ENCODE measurements at places on chromosomes 12 and 14.
A peak's percentile ranks its signal among the peaks of the same experiment; 100 is the strongest.

DNA sequence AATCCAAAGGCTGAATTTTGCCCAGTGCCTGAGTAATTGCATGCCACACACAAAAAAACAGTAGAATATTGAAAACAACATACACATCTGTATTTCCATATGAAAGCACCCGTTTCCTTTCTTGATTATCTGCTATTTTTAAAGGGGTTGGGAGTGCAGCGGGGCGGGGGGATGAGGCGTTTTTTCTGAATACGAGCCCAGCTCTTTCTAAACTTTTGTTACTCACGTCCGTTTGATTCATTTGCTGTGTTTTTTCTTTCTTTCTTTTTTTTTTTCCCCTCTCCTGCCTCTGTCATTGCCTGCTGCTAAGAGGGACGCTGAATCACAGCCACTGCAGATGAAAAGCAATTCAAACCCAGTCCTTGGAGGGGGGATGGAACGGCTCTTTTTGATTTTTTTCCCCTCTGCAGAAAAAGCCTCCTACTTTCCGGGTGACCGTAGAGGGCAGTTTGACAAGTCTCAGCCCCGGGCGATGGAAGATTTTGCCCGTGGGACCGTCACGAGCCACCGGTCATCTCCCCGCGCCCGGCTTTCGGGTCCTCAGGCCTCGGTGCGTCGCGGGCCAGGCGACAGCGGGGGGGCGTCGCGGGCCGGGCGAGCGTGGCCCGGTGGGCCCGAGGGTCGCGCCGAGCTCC lies 572 bp upstream of the RASSF8 start:
- DNase-seq, result peak; percentile 59

DNA sequence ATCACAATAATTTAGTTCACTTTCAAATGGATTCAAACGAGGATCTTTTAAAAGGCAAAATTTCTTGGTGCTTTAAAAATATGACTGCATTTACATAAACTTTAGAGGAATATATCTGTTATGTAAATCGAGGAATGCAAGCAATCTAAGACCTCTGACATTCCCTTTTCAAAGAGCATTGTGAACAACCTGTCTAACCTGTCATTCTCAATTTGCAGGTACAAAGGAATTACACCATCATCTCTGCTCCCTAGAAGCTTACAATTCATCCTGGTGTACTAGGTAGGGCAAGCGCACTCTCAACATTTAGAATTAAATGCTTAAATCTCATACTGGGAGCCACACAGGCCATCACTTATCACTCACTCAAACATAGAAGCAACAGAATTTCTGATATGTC lies 35.6 kb downstream of the BMP4 start:
- DNase-seq, result no peak

- peak; percentile 74 for DNase-seq
Observed at GRCh38 chr14:29548948-29549370, 378.7 kb downstream of the PRKD1 start.

- no peak for DNase-seq
Observed at GRCh38 chr12:111094157-111095010, 174.0 kb upstream of the MYL2 start.

DNA sequence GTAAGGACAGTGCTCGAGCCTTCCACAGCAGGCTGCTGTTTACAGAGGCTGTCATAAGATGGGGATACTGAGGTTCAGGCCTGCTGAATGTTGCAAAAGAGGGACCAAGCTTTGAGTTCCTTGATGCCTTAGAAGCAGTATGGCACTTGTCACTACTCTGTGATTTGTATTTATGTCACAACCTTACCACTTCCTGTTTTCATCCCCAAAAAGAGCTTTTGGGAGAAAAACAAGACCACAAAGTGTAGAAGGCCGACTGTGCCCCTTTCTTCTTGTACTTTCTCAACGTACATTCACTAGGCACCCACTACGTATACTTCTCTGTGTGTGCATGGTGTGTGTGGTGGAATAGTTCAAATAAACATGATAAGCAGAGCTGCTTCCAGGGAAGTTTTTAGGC lies 90.1 kb downstream of the DRAM1 start:
- DNase-seq, result no peak

DNA sequence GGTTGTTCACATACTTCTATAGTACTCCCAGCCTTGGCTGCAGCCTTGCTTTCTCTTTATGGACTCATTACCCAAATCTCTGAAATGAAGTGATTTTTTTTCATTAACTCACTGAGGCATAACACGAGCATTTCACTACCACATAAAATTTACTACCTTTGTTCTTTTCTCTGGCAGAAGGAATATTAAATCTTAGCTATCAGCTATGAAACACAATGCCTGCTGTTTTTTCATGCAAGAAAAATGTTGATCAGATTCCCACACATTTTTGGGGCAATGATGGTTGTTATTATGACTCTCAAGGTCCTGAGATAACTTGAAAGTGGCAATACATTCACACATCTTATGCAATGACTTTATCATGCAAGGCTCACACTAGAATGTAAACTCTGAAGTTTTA lies 225.3 kb upstream of the ATP2B1 start:
- no peak for DNase-seq

GRCh38 chr12:75361408-75361807 lies 26.9 kb downstream of the GLIPR1L1 start:
- DNase-seq, result no peak

- no peak for DNase-seq
Observed at GRCh38 chr14:89430391-89431236, 13.6 kb upstream of the FOXN3 start.

- DNase-seq, result no peak
Observed at GRCh38 chr12:117024961-117025480, 74.2 kb downstream of the TESC start.

- DNase-seq, result no peak
Observed at GRCh38 chr14:24426912-24427536, 2.4 kb downstream of the CBLN3 start.

- DNase-seq, result no peak
Observed at GRCh38 chr14:34224221-34224620, 237.8 kb downstream of the SPTSSA start.

GRCh38 chr12:106088246-106088808 lies 50.4 kb downstream of the NUAK1 start:
- DNase-seq, result no peak

DNA sequence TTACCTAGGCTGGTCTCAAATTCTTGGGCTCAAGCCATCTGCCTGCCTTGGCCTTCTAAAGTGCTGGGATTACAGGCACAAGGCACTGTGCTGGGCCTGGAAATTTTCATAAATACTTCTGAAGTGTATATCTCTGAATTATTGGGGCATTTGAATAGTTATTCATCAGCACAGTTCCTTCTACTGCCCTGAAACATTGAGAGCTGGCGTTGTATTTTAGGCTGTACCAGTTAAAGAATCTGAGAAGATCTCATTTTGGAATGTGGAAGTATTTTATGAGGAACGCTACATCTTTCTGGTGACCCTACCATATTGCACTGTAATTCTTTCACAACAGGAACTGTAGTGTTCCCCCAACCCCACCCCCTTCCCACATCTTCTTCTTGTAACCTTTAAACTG lies 349.0 kb upstream of the RGS6 start:
- DNase-seq, result no peak

- DNase-seq, result no peak
Observed at GRCh38 chr14:98412431-98412830, 859.6 kb downstream of the BCL11B start.

DNA sequence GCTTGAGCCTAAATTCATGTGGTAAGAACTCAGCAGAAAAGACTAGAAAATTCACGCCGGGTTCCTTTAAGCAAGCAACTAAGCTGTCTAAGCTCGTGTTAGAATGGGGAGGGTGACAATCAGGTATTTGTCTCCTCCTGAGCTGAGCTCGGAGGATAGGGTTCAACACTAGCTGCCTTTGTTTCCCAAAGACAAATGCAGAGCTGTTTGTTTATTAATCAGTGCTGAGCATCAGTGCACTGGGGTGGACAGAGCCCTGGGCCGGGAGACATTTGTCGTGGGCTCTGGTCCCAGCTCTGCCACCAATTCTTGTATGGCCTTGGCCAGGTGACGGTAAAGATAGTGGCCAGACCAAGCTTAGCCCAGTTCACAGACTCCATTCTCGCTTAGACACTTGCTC lies 43.7 kb downstream of the DEGS2 start:
- DNase-seq, result no peak

DNA sequence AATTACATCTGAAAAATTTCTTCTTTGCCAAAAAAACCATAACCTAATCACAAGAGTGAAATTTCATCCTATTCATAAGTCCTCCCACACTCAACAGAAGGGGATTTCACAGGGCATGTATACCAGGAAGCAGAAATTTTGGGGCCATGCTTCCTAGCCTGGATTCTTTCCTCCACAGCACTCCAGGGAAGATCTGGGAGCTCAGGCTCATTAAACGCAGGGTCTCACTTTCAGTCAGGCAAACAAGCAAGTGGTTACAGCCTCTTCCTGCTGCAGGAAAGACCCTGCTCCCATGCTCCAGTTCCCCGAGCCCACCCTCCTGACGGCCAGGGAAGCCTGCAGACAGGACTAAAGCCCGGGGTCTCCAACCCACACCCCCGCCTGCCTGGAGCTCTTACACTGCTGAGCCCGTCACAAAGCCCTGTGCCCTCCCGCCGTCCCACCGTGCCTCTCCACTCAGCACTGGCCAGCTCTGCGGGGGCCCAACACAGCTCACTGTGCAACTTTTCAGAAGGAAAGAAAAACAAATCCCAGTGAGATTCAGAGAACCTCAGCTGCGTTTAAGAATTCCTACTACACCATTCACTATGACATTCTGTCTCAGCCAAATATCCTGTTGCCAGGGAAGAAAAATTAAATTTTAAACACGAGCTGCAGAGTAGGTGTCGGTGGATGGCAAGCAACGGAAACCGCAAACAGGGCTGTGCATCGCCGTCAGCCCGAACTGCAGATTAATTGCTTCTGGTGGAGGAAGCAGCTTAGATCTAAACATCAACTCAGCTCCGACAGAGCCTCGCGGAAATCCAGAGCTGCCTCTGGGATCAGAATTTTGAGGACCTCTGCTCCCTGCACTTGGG lies 106.7 kb upstream of the SFSWAP start:
- no peak for DNase-seq

DNA sequence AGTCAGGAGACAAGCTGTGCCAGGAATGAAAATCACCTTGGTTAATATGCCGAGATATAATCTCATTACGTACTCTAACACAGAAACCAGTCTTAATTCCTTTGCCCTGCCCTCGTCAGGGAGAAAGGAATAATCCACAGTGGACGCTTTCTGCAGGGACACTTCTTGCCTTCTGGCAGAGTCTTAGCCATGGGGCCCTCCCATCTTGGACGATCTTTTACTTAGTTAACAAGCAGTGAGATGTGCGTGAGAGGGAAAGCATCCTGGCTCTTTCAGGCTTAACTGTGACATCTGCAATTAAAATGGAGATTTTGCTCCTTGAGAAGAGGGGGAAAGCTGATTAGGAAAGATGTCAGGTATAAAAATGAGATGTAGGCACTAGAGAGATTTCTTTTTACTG lies 246.4 kb downstream of the TMEM132C start:
- DNase-seq, result no peak

DNA sequence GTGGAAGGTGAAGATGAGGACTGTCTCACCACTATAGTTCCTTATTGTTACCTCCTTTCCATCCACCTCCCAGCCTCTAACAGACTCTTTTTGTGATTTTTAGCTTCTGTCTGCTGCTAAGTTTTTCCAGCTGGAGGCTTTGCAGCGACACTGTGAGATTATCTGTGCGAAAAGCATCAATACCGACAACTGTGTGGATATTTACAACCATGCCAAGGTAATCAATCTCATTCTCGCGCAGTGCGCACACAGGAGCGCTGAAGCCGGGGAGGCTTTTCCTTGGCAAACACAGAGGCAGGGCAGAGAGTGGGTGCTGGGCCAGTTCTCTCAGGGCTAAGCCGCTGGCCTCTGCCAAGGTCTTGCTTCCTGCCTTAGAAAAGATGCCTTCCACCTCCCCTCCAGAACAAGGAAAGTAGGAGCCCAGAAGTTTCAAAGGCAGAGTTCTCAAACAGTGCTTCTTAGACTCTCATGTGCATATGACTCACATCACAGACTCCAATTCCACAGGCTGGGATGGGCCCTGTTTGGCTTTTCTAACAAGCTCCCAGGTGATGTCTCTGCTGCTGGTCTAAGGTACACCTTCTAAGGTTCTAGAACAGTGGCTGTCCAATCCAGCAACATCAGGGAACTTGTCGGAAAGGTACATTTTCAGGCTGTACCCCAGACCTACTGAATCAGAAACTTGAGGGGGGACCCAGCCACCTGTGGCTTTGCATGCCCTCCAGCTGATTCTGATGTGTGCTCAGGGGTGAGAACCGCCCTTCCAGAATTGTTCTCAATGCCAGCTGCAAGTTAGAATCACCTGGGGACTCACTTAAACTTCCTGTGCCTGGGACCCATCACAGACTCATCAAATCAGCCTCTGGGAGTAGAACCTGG lies 33.8 kb upstream of the PWP1 start:
- no peak for DNase-seq

DNA sequence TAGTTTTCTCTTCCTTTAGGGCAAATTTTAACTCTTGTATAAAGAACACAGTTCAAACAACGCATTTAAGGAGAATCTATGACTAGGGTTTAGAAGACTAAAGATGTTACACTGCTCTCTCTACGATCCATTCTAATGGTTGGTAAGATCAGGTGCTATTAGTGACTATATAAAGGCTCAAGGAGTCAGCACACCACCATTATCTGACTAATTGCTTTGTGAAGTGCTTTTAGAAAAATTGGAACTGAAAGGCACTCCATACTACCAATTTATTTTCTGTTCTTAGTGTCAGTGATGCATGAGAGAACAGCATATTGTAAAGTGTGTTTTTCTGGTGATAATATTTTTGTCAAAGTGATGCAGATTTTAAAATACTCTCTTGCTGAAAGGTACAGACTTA lies 136.8 kb downstream of the SYT1 start:
- no peak for DNase-seq

DNA sequence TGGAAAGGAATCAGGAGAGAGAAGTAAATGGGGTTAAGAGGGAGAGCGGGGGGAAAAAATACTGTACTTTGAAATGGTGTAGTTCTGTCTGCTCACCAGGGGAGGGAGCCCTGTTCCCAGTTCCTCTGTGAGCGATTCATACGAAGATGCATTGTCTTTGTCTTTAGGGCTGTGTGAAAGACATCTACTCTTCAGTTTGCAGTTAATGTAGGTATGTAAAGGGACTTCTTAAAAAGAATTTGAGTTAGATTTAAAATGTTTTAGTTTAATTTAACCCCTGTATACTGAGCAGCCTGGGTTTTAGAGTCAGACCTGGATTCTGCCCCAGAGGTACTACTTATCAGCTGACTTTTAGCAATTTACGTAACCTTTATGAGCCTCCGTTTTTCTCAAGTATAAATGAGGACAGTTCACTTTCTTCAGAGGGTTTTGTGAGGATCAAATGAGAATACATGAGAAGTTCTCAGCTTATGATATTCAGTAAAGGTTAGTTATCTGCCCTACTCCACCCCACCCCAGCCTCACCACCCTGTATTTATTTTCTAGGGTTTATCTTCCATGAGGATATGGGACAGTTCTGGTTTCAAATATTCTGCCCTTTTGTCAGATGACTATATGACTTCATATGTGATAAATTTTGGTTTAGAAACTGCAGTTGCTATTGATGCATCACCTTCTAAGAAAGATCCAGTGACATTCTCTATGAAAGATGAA lies 82.5 kb upstream of the EVL start:
- DNase-seq, result peak; percentile 51

GRCh38 chr12:13100605-13100881 lies 2.9 kb downstream of the GSG1 start:
- DNase-seq, result no peak

GRCh38 chr14:49487238-49487637 lies 98.9 kb downstream of the RPS29 start:
- no peak for DNase-seq

All from fibroblast of the conjunctiva (primary cell).